ENCODE measurements at places on chromosomes 7 and 10. TPM values are rescaled to one million over a fixed set of nuclear protein-coding genes. Genes with fewer than 3 reads are reported as not detected.

Gene SEMA3E
- 1.1 TPM for total RNA-seq

- DNase-seq, result peak; percentile 71
Measured at GRCh38 chr10:3292636-3293035, 120.1 kb upstream of the PITRM1 start.

DNA sequence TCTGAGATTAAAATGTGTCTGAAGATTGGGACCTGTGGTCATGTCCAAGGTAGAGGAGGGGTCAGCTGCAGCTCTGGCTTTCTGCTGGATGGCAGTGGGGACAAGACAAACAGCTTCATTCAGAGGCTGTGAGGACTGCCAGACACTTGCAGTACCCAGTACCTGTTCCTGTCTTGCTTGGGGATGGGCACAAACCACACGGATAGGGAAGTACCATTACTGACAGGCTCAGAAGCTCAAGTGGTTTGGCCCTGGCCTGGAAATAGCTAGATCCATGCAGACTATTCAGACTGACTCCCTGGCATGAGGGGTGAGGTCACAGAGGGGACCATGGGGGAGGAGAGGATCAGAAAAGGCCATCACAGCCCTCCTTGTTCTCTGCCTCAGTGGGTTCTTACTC, 56.0 kb upstream of the COMTD1 start:
- DNase-seq, result no peak

DNA sequence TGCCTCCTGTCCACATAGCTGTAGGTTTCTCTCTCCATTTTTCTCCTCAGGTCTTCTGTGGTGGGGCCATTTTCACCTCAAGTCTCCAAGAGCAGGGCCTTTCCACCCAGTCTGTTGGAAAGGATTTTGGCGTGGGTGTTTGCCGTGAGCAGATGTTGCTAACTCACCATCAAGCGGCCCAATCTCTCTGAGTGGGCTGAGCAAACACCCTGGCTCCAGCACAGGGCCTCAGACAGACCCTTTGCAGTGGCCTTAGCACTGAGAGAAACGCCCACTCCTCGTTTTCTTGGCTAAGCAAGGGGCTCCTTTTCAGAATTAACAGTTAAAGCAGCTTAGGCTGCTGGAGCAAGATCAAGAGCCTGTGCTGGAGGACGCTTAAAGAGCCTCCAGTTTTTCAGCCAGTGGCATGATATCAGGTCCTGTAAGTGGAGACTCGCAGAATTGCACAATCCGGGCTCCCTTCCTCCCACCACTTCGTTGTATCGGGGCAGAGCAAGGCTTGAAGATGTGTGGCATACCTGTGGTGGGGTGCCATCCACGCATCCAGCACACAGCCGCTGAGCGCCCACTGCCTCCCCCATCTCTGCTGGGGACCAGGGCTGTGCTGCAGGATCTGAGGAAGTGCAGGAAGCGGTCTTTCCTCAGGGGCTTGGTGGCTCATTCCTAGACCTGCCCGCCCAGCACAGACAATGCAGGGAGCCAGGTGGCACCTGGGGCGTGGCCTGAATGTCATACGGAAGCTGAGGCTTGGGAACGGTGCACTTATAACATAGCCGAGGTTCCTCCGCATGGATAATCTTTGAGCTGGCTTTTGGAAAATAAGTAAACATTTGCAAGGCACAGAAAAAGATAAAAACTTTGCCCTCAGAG, 142.7 kb downstream of the ADARB2 start:
- no peak for DNase-seq

DNA sequence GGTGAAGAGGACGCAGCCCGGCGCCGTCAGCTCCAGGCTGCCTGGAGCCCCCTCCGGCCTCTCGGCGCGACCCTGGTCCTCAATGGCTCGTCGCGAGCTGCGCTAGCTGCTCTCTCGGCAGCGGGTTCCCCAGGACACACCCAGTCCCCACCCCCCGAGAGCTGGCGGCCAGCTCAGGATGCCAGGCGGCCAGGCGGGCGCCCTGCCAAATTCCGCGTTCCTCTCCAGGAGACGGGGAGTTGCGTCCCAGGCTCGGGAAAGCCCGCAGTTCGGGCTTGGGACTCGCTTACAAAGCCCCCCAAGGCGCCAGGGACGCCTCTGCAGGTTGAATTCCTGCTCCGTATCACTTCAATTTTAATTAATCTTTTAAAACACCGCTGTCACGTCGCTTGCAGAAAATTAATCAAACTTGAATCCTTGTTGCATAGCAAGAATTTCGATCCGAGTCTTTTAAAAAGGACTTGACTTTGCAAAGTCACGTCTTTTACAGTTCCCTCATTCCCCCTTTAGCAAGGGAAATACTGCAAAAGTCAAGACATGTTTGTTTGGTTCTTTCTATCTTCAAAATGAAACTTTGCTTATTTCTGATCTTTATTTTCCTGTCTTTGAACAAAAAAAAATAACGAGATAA, 28.2 kb downstream of the SKIDA1 start:
- DNase-seq, result peak; percentile 95

Gene SSC4D
- total RNA-seq, result 2.1 TPM

DNA sequence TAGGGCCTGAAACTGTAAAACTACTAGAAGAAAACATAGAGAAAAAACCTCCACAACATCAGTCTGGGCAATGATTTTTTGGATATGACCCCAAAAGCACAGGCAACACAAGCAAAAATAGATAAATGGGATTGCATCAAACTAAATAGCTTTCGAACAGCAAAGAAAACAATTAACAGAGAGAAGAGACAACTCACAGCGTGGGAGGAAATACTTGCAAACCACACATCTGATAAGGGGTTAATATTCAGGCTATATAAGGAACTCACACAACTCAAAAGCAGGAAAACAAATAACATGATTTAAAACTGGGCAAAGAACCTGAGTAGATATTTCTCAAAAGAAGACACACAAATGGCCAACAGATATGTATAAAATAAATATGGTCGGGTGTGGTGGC, 7.7 kb upstream of the GSTK1 start:
- DNase-seq, result no peak

DNA sequence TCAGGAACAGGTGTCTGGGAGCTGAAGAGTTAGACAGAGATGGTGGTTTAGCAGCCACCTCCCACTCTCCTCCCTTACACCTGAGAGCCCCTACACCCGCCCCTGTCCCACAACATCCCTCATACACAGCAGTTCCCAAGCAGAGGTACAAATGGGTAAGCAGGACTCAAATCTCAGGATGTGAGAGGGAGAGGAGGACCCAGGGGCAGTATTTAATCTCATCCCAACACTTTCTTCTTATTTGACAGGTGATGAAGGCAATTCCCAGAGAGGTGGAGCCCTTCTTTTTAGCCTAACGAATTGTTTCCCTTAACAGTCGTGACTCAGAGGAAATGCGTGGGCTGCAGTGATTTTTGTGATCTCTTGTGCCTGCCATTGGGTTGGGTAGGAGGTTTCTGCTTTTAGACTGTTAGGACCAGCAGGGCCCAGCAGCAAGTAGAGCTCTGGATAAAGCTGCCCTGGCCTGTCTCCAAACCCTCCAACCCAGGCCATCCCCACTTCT, 191.3 kb downstream of the HECW1 start:
- DNase-seq, result no peak

DNA sequence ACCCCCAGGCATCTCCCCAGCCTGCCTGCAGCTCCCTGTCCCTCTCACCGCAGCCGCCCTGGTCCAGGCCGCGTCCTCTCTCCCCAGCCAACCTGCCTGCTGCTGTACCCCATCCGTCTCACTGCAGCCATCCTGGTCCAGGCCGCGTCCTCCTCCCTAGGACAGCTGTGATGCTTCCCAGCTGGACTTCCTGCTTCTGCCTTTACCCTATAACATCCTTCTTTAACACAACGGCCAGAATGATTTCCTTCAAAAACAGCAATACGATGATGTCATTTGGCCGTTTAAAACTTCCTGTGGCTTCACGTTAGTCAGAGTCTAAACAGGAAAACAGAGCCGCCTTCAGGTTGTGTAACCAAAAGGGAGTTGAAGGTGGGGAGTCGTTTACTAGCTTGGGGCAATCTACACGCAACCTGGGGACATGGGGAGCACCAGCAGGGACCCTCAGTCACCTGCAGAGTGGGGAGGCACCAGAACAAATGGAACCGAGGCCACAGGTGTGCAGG, 32.2 kb upstream of the ZFAND2A start:
- peak; percentile 23 for DNase-seq

Gene MINDY4
- total RNA-seq, result 15.3 TPM

Gene PNLIPRP3
- not detected for total RNA-seq

GRCh38 chr10:56370217-56371113, 9.4 kb upstream of the ZWINT start:
- DNase-seq, result no peak

Gene FFAR4
- total RNA-seq, result 1.0 TPM

- no peak for DNase-seq
Measured at GRCh38 chr7:45129181-45129800, 17.8 kb upstream of the TBRG4 start.

GRCh38 chr10:59887972-59888640, 18.2 kb downstream of the CCDC6 start:
- no peak for DNase-seq

- DNase-seq, result peak; percentile 34
Measured at GRCh38 chr7:3067193-3067592, 23.5 kb upstream of the CARD11 start.
